ENCODE measurements at places on chromosomes 5 and 9. TPM values are rescaled to one million over a fixed set of nuclear protein-coding genes. Genes with fewer than 3 reads are reported as not detected.

Gene MCIDAS
- total RNA-seq = not detected

Gene MCTP1
- 54.1 TPM for total RNA-seq

Gene FGD3
- 18.7 TPM for total RNA-seq

Gene ZNF618
- total RNA-seq = 6.4 TPM
